ENCODE measurements at places on chromosomes 2 and 18.

DNA sequence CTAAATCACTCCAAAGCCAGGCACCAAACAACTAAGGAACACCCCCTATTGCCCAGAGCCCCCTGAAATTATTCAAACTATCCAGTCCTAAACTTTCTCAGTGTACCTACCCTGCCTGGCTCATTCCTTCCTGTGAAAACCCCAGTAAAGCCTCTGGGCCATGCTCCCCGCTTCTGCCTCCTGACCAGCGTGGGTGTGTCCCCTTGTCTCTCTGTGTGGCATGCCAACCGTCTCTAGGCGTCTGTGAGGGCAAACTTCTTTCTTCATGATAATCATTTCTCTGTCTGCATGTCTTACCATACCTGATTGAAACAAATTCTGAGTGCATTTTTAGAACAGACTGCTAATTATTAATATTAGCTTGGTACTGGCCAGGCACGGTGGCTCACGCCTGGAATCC lies 109.0 kb upstream of the MSH2 start:
- DNase-seq = no peak

DNA sequence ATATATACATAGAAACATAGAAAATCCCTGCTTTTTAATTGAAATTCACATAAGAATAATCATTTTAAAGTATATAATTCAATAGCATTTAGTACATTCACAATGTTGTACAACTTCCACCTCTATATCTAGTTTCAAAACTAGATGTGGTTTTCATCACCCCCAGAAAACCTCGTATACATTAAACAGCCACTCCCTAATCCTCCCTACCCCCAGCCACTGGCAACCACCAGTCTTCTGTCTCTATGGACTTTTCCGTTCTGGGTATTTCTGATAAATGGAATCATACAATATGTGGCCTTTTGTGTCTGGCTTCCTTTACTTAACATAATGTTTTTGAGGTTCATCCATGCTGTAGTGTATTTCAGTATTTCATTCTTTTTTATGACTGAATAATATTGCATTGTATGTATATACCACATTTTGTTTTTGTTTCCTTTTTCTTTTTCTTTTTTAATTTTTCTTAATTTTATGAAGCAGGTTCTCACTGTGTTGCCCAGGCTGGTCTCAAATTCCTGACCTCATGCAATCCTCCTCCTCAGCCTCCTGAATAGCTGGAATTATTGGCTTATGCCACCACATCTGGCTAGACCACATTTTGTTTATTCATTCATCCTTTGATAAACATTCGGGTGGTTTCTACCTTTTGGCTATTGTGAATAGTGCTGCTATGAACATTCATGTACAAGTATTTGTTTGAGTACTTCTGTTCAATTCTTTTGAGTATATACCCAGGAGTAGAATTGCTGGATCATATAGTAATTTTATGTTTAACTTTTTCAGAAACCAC lies 50.6 kb upstream of the RNF152 start:
- no peak for DNase-seq

DNA sequence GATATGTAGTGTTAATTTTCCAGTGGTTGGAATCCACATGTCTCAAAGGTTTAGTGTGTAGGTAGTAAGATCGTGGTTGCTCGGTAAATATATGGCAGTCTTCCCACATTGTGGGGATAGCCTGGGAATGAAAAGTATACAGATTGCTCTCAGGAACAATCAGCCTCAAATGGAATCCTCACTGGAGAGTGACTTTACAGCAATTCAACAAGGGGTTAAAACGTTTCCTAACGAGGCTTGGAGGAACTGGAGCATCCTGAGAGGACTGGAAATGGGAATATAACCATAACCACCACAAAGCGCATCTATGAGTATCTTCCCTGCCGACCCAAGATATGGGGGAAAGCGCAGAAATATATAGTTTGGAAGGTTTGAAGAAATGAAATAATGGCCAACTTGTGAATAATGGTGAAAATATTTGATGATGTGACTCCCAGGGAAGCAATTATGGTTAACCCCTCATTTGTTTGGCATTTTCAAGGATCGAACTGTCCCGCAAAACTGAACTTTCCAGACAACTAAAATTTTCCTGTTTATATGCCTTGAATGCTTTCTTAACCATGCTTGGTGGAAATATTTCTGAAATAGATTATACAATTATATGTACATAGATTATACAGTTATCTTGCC lies 100.7 kb upstream of the FOSL2 start:
- DNase-seq = no peak

- DNase-seq = no peak
Measured at GRCh38 chr2:2007551-2008501, 263.5 kb upstream of the PXDN start.

DNA sequence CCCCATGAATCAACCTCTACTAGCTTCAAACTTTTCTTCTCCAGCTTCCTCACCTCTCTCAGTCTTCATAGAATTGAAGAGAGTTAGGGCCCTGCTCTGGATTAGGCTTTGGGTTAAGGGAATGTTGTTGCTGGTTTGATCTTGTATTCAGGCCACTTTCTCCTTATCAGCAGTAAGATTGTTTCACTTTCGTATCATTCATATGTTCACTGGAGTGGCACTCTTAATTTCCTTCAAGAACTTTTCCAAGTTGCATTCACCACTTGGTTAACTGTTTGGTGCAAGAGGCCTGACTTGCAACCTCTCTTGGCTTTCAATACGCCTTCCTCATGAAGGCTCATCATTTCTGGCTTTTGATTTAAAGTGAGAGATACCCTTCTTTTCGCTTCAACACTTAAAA lies 22.8 kb downstream of the OXER1 start:
- no peak for DNase-seq

- no peak for DNase-seq
Measured at GRCh38 chr2:75064691-75065396, 106.4 kb downstream of the POLE4 start.

DNA sequence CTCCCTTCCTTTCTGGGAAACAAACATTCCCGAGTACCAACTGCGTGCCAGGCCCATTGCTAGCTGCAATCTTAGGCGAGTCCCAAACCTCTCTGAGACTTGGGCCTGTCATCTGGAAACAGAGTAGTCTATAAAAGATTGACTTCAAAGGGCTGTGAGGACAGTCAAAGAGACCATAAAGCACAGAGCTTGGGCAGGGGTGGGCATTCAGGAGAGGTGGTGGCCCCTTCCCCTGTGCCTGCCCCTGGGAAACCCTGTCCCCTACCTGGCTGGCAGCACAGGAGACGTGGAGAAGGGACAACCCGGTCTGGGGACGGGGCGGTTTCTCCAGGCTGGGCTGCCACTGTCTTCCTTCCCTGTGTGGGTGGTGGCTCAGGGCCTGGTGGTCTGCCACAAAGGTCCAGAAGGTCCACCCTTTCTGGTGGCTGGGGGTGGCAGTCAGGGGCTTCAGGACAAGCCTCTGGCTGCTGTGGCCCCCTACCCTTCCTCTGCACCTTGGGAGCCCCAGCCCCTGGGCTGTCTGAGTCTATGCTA lies 33.9 kb upstream of the FOSL2 start:
- DNase-seq = no peak

DNA sequence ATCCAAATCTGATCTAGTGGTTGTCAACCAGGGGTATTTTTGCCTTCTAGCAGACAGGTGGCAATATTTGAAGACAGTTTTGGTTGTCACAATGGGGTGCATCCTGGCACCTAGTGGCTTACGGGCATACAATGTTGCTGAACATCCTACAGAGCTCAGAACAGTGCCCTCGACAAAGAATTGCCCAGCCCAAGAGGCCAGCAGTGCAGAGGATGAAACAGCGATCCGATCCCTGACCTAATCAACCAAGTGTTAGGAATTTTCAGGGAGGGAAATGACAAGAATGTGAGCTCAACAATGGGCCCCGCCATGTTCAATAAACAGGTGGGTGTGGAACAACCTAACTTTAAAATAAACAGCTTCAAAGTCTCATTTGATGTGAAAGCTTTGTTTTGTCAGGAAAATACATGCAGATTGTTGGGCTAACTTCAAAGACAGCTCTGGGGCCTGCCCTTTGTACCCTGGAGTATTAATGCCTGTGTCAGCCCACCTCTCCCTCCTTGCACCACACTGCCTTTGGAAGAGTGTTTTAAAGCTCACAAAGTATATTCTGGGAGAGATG lies 22.5 kb upstream of the SCYGR5 start:
- no peak for DNase-seq

DNA sequence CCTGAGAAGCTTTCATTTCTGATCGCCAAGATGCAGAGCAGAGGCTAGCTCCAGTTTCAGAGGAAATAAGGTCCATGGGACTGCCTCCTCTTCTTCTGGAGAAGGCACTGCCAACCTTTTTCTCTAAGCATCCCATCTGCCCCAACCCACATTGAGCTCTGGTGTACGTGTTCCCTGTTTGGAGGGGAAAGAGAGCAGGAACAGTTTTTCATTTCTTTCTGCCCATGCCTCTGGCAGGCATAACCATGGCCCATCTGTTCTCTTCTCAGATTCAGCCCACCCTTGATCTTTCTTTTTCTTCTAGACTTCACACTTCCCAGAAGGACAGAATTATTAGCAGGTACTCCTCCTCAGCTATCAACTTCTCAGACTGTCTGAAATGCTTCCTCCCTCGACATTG lies 1110.3 kb upstream of the KLHL29 start:
- no peak for DNase-seq

DNA sequence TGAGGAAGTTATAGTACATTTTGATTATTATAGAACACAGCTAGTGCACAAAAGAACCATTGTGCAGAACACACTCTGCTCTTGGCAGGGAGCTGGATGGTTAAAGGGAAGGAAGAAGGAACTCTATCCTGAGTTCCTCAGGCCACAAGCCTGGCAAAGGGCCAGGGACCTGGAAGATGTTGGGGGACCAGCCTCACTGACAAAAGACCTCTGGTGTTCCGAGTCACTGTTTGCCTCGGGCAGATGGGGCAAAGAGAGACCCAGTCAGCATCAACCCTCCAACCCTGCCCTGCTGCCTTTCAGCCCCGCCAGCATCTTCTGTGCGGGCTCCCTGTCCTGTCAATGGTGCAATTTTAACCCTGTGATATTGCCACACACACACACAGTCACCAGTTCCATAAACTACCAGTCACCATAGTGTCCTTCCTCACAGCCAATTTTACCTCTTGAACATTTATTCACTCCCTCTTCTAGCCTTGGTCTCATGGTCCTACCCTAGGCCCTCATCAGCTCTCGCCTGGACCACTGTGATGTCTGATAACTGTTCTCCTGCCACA lies 21.9 kb downstream of the NEMP2 start:
- no peak for DNase-seq

GRCh38 chr2:68588589-68588988 lies 54.8 kb upstream of the PROKR1 start:
- no peak for DNase-seq

- no peak for DNase-seq
Measured at GRCh38 chr2:174495365-174496012, 8.7 kb upstream of the GPR155 start.

- DNase-seq = no peak
Measured at GRCh38 chr2:100964681-100965169, 37.4 kb upstream of the RPL31 start.

DNA sequence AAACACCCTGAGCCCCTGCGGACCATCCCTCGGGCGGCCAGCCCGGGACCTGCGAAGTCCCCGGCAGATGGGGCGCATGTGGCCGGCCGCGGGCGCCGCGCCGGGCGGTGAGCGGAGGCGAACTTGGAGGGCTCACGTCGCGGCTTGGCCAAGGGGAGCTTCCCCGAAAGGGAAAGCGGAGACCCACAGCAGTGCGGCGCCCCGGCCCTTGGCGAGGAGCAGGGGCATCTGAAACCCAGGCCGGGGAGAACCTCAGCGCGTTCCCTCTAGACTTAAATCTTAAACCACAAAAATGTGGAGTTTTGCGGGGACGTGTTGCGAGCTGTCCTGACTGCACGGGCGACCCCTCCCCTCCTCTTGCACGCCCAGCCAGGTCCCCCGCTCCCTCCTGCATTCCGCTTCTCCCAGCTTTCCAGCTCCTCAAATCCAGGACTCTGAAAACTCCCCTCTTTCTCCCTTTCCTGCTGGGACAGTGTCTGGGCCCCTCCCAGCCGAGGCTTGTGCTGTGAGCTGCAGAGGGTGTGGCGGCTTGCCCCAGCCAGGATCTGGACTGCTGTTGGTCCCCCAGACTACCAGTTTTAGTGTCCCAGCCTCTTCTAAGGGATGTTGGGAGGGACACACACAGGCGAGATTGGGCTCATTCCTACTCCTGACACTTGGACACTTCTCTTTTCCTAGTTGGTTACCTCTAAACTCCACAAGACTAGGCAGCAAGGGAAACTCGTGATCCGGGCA lies 1.3 kb downstream of the FMNL2 start:
- no peak for DNase-seq

- DNase-seq = no peak
Measured at GRCh38 chr2:11904029-11904428, 157.6 kb downstream of the LPIN1 start.

- DNase-seq = no peak
Measured at GRCh38 chr2:85656468-85656867, 11.5 kb downstream of the SFTPB start.

GRCh38 chr2:190202604-190203003 lies 117.0 kb downstream of the HIBCH start:
- DNase-seq = no peak

DNA sequence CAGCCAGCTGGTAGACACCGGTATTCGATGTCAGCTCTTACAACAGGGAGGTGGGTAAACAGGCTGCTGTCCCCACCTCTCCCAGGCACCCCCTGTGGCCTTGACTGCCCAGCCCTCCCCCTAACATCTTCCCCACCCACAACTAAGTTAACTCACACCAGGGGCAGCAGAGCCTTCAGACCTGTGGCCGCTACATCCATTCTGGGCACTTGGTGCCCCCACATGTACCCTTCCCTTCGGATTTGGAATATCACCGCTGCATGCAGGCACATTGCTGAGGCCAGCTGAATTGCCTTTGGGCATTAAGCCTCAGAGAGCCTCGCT lies 130.3 kb downstream of the MYCN start:
- no peak for DNase-seq

DNA sequence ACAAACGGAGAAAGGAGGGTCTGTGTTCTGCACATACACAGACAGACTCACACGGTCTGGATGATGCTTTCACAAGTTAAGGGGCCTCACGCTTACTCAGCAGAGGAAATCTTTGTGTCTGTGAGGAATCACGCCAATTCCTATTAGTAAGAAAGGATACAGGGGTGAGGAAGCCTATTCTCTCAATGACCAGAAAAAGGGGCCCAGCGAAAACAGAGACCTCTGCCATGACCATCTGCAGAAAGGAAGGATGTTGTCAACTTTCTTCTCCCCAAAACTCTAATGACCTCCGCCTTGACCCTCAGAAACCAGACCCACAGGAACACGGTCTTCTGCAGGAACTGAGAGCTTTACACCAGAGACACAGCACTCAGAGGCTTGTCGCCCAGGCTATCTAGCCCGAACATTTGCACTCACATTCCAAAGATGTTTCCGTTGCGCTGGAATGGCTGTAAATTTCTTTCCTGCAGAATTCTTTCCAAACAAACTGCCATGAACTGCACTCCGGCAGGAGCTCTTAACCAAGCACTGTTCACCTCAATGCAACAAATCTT lies 186.3 kb downstream of the TCF4 start:
- DNase-seq = no peak

DNA sequence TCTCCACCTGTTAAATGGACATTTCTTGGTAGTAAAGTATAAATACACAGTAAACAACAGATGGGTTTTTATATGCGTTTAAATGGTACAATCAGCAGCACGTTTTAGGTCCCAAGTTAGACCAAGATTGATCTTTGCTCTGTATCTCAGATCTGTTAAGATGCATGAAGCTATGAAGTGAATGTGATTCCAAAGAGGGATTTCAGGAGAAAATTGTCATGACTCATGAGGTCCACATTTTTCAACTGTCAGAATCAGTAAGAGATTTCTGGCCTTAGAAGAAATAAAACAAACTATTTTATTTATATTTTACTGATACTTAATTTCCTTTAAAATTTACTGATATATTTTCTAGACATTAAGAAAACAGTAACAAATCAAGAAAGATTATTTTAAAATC lies 142.7 kb downstream of the EML6 start:
- no peak for DNase-seq

- DNase-seq = no peak
Measured at GRCh38 chr2:1846046-1847015, 102.0 kb upstream of the PXDN start.

Measured in NCI-H2081 treated with DMSO at 0.1 percent for 48 hours (cell line).